Activated CD8-positive, alpha-beta memory T cell treated with anti-CD3 and anti-CD28 coated beads for 48 hours (primary cell): ENCODE measurements at places on chromosomes 11 and 22.

- no peak for DNase-seq
These were observed 1.9 kb downstream of the CEP57 start for GRCh38 chr11:95792200-95792599.

- DNase-seq = no peak
These were observed 9.0 kb upstream of the PLAAT2 start for GRCh38 chr11:63572026-63572688.

- DNase-seq = no peak
These were observed 80.7 kb downstream of the JRKL start for GRCh38 chr11:96470521-96470920.

- DNase-seq = no peak
These were observed 48.4 kb downstream of the FAM118A start for GRCh38 chr22:45358127-45358526.

DNA sequence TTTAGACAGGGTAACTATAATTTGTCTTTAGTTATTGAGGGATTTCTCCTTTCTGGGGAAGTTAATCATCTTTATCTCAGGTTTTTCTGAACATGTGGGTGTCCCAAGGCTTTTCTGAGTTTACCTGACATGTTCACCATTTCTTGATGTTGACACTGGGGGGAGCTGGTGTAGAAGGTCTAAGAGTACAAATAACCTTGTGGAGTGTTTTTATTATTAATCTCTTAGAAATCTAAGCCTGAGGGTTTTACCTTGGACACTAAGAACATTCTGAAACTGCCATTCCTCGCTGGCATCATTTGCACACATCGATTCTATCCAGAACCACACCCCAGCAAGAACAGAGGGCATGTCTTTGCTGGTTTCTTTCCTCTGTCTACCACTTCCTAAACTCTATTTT is 15.6 kb upstream of the C11orf91 start:
- DNase-seq = no peak

GRCh38 chr11:129888451-129888850 is 6.9 kb downstream of the NFRKB start:
- DNase-seq = no peak

DNA sequence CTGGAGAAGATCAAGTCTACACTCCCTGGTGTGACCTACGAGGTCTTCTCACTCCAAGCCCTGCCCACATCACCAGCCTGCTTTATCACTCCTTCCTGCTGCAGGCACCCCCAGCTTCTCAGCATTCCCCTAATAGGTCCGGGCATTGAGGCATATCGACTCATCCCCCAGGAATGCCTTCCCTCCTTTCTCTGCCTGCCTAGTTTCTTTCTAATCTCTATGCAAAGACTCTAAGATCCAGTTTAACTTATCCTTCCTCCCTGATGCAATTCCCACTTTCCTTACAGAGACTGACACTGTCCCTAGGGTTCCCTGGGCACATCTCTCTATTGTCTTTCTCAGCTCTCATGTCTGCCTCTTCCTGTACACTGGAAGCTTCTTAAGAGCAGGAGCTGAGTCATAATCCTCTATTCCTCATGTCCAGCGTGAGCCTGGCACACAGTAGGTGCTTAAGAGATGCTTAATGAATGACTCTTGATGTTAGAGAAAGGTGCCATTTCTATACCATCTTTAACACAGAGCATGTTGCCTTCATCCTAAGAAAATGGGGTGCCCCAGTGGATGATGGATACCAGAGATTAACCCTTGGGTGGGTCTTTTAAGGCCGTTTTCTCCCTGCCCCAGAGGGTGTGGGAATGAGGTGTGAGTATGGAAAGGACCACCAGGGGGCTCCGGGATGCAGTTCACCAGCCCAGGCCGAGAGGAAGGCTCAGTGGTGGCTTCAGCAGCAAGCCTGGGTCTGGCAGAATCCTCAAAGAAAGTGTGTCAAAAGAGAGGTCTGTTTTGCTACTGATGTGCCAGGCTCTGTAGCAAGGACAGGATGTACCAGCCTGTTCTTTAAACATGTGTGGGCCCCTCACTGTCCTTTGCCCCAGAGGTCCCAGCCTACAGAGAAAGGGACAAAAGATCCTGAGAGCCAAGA is 34.7 kb downstream of the PARVA start:
- DNase-seq = peak; percentile 4

- no peak for DNase-seq
These were observed 4.5 kb downstream of the LRRC75B start for GRCh38 chr22:24588381-24588756.

GRCh38 chr22:35729309-35729698 is 11.6 kb downstream of the APOL5 start:
- DNase-seq = no peak

- DNase-seq = no peak
These were observed 9.2 kb upstream of the IL10RA start for GRCh38 chr11:117977029-117977428.
